SHP77 (cell line): ENCODE measurements at places on chromosomes 5 and 9.

DNA sequence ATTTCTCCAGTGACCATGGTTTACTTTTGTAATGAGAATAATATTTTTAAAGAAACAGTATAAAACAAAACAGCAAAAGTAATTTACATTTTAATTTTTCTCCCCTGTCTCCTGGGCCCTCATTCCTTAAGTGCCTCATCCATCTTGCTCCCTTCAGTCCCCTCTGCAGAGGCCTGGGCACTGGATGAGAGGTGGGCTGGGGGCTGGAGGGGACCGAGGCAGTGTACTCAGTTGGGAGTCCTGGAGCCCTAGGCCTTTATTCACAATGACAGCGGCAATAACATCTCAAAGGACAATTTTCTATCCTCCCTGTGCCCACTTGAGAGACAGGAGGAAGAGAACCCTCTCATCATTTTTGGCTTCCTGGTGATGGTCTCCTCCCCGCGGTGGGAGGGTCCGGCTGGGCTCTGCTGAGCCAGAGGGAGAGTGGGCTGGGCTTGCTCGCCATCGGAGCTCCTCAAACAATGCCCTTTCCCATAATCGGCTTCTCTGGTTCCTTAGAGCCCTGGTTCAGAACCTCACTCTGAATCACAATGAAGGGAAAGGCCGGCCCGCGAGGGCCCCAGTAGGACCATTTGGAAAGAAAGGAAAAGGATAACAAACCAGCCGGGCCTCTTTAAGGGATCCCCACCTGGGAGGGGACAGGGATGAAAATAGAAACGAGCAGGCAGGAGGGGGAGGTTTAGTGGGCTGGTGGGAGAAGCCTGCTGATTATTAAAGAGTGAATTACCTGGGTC, 9.7 kb upstream of the SMIM32 start:
- DNase-seq: no peak

- DNase-seq: no peak
These were observed 3.8 kb downstream of the NMRK1 start for GRCh38 chr9:75084081-75084672.

GRCh38 chr9:127066060-127066850, 56.2 kb downstream of the ANGPTL2 start:
- DNase-seq: no peak

- no peak for DNase-seq
These were observed 52.0 kb downstream of the ITGA2 start for GRCh38 chr5:53041071-53041692.

GRCh38 chr5:96370976-96371375, 62.1 kb downstream of the PCSK1 start:
- peak; percentile 79 for DNase-seq

DNA sequence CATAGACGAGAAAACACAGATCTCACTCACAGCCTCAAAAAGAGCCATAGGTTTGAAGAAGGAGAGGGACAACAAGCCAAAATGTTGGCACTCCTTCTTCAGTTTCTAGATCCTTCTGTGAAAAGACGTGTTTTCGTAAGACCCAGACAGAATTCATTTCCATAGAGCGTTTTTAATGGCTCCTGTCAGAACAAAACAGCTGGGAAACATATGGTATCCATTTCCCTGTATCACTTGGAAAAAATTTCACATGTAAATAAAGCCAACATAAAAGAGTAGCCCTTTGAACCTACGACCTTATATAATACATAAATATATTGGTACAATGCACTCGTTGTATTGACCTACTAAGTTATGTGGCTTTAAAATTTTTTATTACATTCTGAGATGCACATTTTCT, 108.1 kb downstream of the SNCAIP start:
- no peak for DNase-seq

DNA sequence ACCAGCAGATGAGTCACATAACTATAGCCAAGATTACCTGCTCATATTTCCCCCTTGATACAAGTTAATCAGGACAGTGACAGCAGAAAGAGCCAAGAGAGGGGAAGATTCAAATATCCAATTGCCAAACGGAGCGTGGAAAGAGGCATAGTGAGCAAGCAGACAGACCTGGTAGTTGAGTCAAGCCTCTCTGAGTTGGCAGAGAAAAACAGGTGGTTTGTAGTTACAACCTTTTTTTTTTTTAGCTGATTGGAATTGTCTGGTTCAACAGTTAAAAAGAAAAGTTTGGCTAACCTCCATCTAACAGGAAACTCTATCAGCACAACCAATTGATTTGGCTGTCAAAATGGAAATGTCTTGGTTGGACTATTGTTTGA, 272.1 kb downstream of the TLE1 start:
- no peak for DNase-seq

DNA sequence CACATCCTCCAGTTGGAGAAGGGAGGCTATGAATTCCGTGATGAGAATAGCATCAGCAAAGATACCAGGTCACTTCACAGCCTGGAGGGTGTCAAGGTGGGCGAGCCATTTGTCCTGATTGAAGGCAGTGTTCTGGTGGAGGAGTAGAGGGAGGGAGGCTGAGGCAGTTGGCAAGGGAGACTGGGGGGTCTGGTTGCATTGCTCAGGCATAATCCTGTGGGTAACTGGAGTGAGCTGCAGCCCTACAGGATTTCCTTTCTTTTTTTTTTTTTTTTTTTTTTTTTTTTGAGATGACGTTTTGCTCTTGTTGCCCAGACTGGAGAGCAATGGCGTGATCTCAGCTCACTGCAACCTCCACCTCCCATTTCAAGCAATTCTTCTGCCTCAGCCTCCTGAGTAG, 223.9 kb upstream of the KLF4 start:
- no peak for DNase-seq

DNA sequence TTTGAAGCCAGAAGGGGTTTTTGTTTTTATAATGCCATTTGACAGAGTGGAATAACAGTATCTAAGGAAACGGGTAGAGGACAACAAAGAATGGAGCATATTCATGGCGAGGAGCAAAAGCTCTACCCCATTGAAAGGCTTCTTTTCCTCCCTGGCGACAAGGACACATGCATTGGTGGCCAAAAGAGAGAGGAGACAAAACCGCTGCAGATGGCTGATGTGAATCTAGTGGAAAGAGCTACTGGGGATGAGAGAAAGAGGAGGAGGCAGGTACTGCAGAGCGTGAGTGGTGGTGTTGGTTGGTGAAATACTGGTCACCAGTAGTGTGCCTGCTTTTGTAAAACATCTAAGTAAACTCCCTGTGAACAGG, 491 bp downstream of the APC start:
- DNase-seq: peak; percentile 39

GRCh38 chr5:126335886-126336285, 87.3 kb upstream of the GRAMD2B start:
- no peak for DNase-seq

- DNase-seq: no peak
These were observed 61.6 kb downstream of the CDH6 start for GRCh38 chr5:31255041-31255440.

DNA sequence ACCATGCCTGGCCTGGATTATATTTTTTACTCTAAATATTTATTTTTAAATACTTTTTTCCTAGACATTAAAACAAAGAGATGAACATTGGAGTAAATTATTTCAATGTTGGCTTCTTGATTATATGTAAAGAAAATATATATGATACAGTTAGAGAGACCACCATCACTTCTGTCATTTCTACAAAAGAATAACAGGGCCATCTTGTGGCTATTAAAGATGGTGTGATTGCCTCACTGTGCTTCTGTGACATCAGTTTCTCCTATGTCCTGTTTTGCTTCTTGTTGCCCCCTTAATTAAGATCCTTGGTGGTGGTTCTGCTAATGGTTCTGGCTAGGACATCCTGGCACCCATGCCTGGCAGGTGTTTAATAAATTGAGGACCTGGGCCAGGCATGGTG, 32.9 kb downstream of the NDFIP1 start:
- no peak for DNase-seq
